ENCODE measurements at places on chromosomes 11 and 22.

DNA sequence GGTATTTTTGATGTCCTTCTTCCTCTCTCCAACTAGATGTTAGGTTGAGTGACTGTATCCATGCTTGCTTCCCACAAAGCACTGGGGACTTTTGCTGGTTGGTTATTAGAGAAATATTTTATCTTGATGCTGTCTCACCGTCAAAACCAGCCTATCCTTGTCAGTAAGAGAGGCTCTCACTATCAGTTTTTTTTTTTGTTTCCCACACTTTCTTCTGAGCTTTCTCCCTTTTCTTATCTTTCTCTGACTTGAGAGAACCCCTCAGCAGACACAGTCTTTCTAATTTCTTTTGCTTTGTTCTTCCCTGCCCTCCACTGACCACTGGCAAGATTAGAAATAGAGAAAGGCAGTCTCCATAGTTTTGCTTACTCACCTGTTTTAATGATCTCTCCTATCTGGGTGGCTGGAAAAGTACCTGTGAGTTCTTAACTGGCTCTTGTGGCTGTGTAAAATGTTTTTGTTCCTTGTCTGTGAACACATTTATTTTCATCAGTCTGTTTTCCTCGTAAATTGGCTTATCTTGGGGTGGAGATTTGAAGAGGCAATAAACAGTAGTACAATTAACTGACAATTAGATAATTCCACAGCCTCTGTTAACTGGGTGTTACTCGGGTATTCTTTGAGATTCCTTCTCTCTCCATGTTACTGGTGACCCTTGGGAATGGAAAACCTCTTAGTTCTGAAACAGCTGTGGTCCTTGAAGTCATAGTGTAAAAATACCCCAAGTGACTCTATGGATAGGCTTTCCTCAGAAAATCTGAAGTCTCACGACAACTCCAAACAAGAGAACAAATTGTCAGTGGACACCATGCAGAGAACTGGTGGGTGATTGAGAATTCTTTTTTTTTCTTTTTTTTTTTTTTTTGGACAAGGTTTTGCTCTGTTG is at the start of gene NXPE1:
TSS of gene NXPE1 (minus strand) at position 457 of the 886 bp plus-strand sequence. CDS start 8,680 bp downstream, outside the sequence.
- no peak for DNase-seq

DNA sequence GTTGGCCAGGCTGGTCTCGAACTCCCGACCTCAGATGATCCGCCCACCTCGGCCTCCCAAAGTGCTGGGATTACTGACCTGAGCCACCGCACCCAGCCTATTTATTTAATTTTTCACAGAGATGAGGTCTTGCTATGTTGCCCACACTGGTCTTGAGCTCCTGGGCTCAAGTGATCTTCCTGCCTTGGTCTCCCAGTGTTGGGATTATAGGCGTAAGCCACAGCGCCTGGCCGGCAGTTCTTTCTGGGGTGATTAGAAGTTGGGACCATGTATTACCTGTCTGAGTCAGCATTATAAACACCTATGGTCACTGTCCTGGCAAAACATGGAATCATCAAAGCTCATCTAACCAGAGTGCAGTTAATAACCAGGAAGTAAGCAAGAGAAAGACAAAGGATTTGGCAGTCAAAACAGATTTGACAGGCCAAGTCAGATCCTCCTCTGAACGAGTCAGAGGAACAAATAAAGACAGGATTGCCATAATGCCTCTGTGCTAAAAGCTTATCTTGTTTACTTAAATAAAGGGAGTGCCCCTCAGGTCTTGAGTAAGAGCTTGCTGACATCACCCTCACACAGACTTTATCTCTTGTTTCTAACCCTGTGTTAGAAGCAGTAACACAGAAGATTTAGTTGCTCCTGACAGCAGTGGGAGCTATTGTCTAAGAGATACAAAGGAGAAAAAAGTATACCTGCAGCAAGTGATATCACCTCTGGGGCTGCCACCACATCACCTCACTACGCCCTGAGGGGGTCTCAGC is 3.7 kb downstream of the SERPIND1 start:
- DNase-seq = no peak

DNA sequence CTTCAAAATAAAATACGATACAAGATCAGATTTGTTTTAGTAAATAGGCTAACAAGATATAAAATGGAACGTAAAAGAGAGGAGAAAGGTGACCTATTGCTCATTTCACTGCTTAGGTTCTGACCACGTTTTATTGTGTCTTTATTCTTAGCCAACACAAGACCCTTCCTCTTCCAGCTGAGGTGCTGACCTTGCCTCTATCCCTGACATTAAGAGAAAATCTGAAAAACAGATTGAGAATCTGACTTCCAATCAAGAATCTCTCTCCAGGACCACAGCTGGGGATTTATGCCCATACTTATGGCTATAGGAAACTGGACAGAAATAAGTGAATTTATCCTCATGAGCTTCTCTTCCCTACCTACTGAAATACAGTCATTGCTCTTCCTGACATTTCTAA is at the start of gene OR10A5:
TSS of gene OR10A5 (plus strand) at position 301 of the 400 bp plus-strand sequence. CDS start at position 301, 0 bp downstream.
- DNase-seq = no peak

- DNase-seq = no peak
Measured at GRCh38 chr11:118846181-118846935, 37.3 kb upstream of the CXCR5 start.

DNA sequence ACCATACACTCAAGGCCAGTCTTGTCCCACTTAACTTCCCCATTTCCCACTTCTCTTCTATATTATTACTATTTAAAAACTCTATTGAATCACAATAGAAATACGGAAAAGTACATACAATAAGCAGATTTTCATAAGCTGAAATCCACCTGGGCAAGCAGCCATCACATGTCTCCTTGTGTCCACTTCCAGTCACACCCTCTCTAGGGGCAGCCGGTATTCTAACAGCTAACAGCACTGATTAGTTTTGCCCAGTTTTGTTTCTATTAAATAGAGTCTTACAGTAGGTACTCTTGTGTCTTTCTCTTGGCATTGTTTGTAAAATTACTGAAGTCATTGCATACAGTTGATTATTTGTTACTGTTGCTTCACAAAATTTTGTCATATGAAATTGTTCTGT is 37.8 kb downstream of the PPP6R3 start:
- DNase-seq = no peak

GRCh38 chr22:39941601-39942000 is 18.6 kb upstream of the TMA7B start:
- DNase-seq = no peak

DNA sequence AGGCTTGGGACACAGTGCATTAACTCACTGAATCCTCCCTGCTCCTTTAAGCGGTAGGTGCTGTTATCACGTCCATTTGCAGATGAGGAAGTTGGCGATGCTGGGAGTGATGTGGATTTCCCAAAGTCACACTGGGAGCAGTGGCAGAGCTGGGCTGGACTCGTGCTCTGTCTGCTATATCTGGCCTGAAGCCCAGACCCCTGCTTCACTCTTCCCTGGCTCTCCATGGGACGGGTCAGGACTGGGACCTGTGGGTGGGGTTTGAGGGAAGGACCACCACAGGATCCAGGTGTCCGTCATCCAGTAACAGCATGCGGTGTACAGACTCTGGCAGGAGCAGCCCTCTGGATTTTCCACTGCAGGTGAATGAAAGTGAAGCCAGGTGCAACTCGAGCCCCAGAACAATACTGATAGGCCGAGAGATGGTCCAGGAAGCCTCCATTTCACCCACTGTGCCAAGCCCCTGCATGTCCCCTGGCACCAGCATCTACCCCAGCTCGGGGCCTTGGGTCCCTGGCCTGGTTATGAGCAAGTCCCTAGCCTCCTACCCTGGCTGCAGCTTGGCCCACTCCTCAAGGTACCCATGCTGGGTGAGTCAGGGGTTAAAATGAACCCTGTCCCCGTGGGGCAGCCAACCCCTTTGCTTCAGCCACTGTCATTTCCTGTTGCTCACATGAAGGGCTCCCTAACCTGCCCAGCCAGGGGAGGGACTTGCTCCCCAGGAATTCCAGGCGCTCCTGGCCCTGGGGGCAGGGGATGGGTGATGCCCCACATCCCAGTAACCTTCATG is 4.2 kb downstream of the USP2 start:
- no peak for DNase-seq

DNA sequence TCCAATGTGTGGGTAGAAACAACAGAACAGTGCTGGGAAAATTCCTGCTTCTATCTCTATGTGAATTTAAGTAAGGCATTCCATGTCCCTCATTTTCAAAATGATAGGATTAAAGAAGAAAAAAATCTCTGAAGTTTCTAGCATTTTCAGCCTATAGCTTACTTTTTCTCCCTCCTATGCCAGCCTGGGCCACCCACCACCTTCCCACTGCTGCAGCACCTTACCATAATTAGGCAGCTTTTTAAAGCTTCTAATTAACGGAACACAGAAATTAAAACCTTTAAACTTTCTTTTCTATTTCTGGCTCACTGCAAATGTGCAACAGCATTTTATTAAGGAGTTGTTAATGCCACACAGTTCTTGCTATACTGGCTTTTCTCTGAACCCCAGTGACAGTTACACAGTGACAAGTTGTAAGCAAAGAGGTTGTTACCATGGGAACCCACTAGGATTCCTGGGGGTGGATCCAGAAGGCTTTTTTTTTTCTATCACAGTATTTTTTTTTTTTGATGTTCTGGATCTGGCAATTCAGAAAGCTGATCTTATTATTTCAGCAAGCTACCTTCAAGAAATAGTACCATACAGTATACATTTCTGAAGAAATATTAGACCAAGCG is 20.2 kb downstream of the CELF1 start:
- DNase-seq = no peak

DNA sequence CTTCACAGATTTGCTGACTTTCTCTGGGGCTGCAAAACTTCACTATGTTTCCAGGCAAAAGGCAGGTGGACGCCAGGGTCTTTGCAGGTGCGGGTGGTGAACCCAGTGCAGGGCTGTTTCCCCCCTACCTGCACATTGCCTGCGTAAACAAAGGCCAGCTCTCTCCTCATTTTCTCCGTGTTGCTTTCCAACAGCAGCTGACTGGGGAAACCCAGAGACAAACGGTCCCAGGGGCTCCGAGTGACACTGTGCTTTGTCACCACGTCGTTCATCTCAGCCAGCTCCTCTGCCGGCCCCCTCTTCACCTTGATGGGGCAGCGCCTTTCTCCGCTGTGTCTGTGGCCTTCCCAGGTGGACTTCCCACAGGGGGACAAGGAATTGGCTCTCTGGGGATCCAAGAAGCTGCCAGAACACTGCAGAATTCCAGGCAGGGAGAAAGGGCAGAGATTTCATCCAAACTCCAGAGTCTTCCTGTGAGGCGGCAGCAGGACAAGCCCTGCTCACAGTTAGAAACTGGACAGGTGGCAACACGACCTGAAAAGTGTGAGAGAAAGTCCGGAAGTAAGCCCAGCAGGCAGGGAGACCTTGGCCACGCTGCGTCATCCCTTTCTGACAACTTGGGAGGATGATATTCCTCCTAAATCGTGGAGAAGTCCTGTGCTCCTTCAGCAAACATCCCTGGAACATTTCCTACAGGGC is 1493.7 kb downstream of the TBC1D22A start:
- DNase-seq = no peak

DNA sequence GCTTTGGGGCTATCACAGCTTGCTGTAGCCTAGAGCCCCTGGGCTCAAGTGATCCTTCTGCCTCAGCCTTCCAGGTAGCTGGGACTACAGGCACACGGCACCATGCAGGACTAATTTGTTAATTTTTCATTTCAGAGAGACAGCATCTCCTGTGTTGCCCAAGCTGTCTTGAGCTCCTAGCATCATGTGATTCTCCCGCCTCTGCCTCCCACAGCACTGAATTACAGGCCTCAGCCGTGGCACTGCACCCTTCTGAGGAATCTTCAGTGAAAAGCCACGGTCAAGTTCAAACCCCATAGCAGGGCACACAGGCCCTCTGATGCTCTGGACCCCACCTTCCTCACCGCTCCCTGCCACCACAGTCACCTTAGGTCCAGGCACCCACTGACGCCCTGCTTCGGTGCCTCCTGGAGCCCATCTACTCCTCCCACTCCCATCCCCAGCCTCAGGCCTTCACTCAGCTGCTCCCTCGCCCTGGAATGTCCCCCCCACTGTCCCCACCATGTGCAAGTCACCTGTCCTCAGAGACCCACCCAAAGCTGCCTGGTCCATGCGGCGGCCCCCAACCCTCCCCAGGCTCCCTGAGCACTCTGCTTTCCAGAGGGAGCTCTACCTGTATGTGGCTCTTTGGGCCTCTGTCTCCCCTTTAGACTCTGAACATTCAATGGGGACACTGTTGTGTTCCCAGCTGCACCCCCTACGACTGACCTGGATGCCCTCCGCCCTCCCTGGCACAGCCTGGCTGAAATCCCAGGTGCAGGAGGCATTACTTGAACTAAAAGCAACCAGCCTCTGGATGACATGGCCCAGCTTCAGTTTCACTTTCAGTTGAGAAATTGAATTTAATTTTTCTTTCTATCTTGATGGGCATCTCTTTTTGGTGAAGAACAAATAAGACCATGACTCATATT is 1.6 kb downstream of the APOL2 start:
- no peak for DNase-seq

- DNase-seq = no peak
Measured at GRCh38 chr11:58039589-58039988, 8.8 kb downstream of the OR6Q1 start.

GRCh38 chr11:121024989-121025388 is 1.1 kb downstream of the TBCEL start:
- DNase-seq = no peak

DNA sequence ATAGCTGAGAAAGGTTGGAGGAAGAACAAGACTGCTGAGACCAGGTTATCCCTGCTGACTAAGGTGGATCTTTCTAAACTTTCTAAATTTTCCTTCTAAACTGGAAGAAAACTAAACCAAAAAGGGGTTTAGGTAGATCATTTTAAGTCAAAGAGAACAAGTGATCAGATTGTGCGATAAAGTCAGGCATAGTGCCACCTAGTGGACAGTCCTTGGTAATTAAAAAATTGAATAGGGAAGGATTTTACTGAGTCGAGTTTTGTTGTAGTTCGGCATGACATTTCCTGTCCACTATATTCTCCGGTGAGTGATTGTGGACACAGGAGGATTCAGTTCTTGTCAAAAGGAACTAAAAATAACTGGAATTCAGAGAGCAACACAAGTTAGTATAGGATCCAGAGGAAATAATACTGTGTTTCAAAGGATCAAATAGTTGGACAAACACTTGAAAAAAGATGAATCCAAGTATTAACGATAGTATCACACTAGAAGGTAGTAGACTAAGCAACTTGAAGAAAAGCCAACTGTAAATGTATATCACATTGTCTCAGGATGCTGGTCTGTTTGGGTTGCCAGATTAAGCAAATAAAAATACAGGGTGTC is 1236.4 kb downstream of the FAM181B start:
- DNase-seq = no peak

GRCh38 chr11:100575860-100576717 is 111.0 kb upstream of the ARHGAP42 start:
- DNase-seq = no peak

DNA sequence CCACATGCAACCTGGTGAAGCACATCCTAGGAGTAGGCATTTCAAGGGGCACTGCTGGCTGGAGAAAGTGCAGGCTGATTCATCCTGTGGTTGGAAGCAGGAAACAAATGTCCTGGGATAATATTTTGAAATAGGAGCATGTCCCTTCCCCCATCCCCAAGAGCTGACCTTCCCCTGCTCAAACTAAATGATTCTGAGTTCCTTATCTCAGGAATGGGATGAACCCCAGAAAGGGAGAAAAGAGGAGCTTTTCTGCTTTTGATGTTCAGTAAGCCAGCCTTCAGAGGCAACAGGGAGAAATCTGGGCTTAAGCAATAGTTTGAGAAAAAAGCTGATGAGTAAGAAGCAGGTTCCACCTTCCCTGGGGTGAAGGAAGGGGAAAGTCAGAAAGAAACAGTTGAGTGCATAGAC is 19.5 kb upstream of the SPON1 start:
- DNase-seq = no peak
